ENCODE measurements at places on chromosomes 4 and X. TPM values are rescaled to one million over a fixed set of nuclear protein-coding genes. Genes with fewer than 3 reads are reported as not detected.

GAGE2A gene
- total RNA-seq: not detected

ARHGAP4 gene
- 37.8 TPM for total RNA-seq

GPR82 gene
- not detected for total RNA-seq

CT45A5 gene
- not detected for total RNA-seq

KCNIP4 gene
- not detected for total RNA-seq

- H3K27me3 ChIP-seq: peaks cover 2% of the 10 kb centered on the region
- DNase-seq: no peak
- H3K4me3 ChIP-seq: no peak overlapping the region
Measured at GRCh38 chr4:56856656-56857055, 35.2 kb upstream of the SPINK2 start.

GRCh38 chr4:24044610-24045589, 155.1 kb upstream of the PPARGC1A start:
- H3K36me3 ChIP-seq: no peaks in the 10 kb centered on the region
- no peak overlapping the region for H3K4me3 ChIP-seq
- no peak for DNase-seq
- no peaks in the 10 kb centered on the region for H3K4me1 ChIP-seq

- H3K36me3 ChIP-seq: no peaks in the 10 kb centered on the region
- no peak overlapping the region for H3K4me3 ChIP-seq
- no peaks in the 10 kb centered on the region for H3K27me3 ChIP-seq
- H3K4me1 ChIP-seq: no peaks in the 10 kb centered on the region
Measured at GRCh38 chr4:2332976-2333319, 71.0 kb upstream of the MXD4 start.

ENAM gene
- total RNA-seq: not detected

STK32B gene
- total RNA-seq: 1.0 TPM

DNA sequence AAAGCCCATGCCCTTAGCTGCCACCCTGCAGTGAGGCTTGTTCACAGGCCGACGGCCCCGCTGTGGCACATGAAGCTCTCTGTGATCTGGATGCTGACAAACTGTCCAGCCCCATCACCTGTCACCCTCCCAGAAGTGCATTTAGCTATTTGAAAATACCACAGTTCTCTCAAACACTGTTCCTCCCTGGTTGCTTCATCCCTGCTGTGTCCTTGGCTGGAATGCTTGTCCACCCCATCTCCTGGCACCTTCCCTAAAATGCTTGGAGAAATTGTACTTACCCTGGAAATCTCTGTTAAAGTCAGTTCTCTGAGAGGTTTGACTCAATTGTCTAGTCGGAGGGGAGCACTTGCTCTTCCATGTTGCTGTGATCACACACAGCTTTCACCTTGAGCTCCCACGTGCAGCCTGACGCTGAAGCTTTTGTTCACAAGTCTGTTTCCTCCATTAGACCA, 10.1 kb downstream of the SYNPO2 start:
- H3K36me3 ChIP-seq: no peaks in the 10 kb centered on the region
- H3K27me3 ChIP-seq: no peaks in the 10 kb centered on the region
- no peak for DNase-seq

DNA sequence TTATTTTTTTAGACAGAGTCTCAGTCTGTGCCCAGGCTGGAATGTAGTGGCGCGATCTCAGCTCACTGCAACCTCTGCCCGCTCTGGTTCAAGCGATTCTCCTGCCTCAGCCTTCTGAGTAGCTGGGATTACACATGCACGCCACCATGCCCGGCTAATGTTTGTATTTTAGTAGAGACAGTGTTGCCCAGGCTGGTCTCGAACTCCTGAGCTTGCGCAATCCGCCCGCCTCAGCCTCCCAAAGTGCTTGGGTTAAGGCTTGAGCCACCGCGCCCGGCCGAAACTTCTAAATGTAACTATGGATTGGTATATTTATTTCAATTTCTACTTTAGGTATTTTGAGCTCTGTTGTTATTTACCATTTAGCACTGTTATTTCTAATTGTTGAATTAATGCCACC, 79.4 kb downstream of the FAM193A start:
- no peaks in the 10 kb centered on the region for H3K27me3 ChIP-seq
- H3K4me1 ChIP-seq: peaks cover 4% of the 10 kb centered on the region
- H3K4me3 ChIP-seq: no peak overlapping the region
- peaks cover 8% of the 10 kb centered on the region for H3K36me3 ChIP-seq

GRCh38 chrX:110012818-110013485, 10.0 kb downstream of the TMEM164 start:
- H3K27ac ChIP-seq: no peak overlapping the region
- H3K36me3 ChIP-seq: no peaks in the 10 kb centered on the region
- H3K27me3 ChIP-seq: no peaks in the 10 kb centered on the region
- H3K4me1 ChIP-seq: peaks cover 6% of the 10 kb centered on the region
- H3K4me3 ChIP-seq: no peak overlapping the region
- DNase-seq: no peak

GRCh38 chr4:74330295-74330750, 22.1 kb downstream of the EPGN start:
- no peak overlapping the region for H3K4me3 ChIP-seq
- peaks cover 8% of the 10 kb centered on the region for H3K36me3 ChIP-seq
- no peaks in the 10 kb centered on the region for H3K27me3 ChIP-seq
- H3K27ac ChIP-seq: no peak overlapping the region
- no peaks in the 10 kb centered on the region for H3K4me1 ChIP-seq

GRCh38 chr4:133390198-133390855, 241.2 kb downstream of the PCDH10 start:
- no peaks in the 10 kb centered on the region for H3K4me1 ChIP-seq
- H3K4me3 ChIP-seq: no peak overlapping the region
- H3K36me3 ChIP-seq: no peaks in the 10 kb centered on the region
- no peak overlapping the region for H3K27ac ChIP-seq
- no peak for DNase-seq

HSFX1 gene
- total RNA-seq: 0.50 TPM

DNA sequence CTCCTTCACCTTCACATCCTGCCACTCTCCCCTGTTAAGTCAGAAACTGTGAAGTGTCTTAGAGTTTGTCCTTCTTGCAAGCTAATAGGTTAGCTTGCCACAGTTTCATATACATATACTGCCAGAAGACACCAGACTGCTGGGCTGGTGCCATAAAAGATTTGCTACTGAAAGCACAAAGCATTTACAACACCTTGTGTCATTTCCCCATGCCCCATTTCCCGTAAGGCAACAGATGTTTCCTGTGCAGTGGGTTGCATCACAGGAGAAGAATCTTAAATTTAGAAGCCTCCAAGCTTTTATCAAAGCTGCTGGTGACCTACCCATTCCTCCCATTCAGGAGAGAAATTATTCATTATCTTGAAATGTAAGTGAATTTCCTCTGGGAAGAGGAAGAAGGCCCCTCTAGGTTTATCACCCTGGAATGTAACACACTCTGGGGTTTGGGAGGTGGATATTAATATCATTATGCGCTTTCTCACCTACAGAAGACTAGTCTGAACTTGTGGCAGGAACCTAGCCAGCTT, 34.5 kb upstream of the RAB33B start:
- no peaks in the 10 kb centered on the region for H3K4me1 ChIP-seq
- H3K27me3 ChIP-seq: no peaks in the 10 kb centered on the region
- no peak for DNase-seq
- peaks cover 15% of the 10 kb centered on the region for H3K36me3 ChIP-seq

- no peak overlapping the region for H3K4me3 ChIP-seq
- H3K4me1 ChIP-seq: peaks cover 3% of the 10 kb centered on the region
- H3K36me3 ChIP-seq: peaks cover 14% of the 10 kb centered on the region
- no peak overlapping the region for H3K27ac ChIP-seq
- no peak for DNase-seq
Measured at GRCh38 chrX:133590703-133591505, 175.6 kb upstream of the GPC4 start.

DNA sequence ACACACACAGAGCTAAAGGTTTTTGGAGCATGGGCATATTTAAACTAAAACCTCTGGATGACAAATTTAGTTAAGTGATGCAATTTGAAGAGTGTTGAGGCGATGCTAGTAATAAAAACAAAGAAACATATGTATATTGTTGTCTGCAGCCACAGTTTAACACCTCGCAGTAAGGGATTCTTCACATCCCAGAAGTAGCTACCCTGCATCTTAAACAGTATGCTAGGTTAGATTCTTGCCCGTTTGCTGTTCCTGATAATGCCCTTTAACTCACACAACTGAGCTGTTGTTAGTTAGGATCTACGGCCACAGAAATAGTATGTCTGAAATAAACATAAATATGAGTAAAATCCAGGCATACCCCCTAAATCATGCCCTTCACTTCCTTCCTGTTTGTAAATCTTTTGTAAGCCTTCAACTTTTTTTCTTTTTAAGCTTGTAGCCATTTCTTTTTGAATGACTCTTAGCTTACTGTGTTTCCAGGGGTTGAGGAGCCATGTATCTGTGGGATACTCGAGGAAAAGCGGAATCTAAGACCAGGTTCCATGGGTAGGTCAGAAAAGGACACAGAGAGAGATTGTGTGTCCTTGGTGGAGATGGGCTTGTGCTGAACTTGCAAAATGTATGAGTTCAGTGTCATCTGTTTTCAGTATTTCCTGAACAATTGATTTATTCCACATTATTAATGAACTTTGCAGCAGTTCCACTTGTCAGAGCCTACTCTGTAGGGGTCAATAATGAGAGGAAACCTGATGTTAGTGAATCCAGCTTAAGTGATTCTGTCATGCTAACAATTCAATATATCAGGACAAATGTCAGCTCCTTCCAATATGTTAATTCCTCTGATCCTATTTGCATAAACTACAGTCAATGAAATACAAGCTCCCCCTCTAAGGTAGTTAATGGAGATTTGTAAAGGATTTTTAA, 349.6 kb downstream of the GPAT3 start:
- H3K36me3 ChIP-seq: no peaks in the 10 kb centered on the region
- no peak overlapping the region for H3K4me3 ChIP-seq
- no peak for DNase-seq

DNA sequence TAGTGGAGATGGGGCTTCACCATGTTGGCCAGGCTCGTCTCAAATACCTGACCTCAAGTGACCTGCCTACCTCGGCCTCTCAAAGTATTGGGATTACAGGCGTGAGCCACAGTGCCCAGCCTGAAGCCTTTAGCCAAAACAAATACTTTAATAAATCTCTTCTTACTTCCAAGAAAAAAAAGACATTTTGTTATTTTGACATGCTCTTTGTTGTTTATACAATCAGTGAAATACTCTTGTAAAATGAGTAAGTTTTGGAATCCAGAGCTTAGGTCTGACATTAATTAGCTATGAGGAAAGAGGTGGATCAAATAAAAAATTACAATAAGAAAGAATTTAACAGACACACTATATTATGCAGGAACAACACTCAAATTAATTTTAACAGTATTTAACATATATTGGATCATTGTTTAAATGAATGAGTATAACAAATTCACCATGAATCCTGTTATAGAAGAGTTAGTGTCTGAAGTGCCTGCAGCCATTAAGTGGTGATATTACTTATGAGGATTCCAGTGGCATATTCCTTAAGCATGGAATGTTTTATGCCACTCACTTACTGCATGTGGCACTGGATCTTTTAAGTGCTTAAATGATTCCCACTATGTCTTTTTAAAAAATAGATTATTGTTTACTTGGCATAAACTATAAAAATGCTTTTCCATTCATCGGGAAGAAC, 260.1 kb upstream of the GIMD1 start:
- no peaks in the 10 kb centered on the region for H3K4me1 ChIP-seq
- no peaks in the 10 kb centered on the region for H3K27me3 ChIP-seq
- H3K27ac ChIP-seq: no peak overlapping the region
- H3K36me3 ChIP-seq: no peaks in the 10 kb centered on the region

All from H9 (cell line).